ENCODE measurements at places on chromosomes 11 and 22.

DNA sequence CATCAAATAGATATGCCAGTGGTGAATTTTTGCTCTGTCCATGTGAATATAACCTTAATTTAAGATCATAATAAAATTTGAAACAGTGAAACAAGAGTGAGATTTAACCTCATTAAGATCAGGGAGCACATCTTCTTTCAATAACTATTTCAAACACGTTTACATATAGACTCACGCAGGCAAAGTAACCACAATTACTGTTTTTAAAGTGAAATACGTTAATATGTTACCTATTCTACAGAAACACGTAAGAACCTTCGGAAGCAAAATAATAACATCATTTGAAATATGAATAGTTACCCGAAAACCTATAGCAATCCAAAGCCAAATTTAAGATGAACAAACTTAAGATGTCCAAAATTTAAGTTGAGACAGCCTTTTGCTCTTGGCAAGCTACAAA lies 136.2 kb upstream of the ZC3H12C start:
- no peaks in the 10 kb centered on the region for H3K27me3 ChIP-seq
- no peak for DNase-seq
- H3K27ac ChIP-seq: no peak overlapping the region
- H3K4me1 ChIP-seq: peaks cover 6% of the 10 kb centered on the region
- H3K36me3 ChIP-seq: no peaks in the 10 kb centered on the region

GRCh38 chr22:44120314-44120704 lies 60.4 kb upstream of the PARVG start:
- no peak for DNase-seq
- H3K27me3 ChIP-seq: no peaks in the 10 kb centered on the region
- no peaks in the 10 kb centered on the region for H3K4me1 ChIP-seq
- H3K36me3 ChIP-seq: no peaks in the 10 kb centered on the region
- no peak overlapping the region for H3K27ac ChIP-seq

DNA sequence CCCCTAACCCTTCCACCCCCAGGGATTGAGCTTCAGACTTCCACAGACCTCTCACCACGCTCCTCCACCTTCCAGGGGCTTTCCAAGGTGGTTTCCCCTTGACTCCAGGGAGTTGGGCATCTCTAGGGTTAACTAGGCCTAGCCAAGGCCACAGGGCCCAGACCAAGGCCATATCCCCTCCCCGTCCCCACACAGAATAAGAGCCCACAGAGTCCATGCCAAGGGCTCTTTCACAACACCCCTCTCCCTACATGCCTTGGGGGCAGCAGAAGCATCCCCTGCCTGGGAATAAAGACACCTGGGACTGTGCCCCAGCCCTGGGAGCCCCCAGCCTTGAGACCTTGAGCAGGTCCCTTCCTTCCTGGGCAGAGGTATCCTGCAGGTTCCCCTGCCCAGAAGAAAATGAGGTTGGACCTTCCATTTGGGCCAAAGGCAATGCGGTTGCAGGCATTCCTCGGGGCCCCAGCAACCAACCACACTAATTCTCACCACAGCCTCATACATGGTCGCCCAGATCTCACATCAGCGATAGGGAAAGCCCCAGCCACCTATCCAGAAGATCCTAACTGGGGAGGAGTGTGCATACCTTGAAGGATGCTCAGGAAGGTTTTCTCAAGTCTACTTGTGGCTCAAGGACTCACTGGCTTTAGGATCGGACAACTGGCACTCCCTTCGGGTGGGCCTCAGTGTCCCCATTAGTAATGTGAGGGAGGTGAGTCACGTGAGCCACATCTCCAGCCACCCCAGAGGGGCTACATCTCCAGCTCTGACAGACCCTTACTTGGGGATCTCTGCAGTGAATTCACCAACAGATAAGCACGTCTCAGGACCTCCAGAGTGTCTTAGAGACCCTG lies 1.7 kb downstream of the GDPD5 start:
- H3K4me1 ChIP-seq: peaks cover 27% of the 10 kb centered on the region
- H3K27me3 ChIP-seq: no peaks in the 10 kb centered on the region
- H3K4me3 ChIP-seq: peak overlapping the region; percentile 66
- no peak for DNase-seq
- no peak overlapping the region for H3K27ac ChIP-seq

- no peaks in the 10 kb centered on the region for H3K36me3 ChIP-seq
- H3K27ac ChIP-seq: no peak overlapping the region
- no peaks in the 10 kb centered on the region for H3K27me3 ChIP-seq
- no peak overlapping the region for H3K4me3 ChIP-seq
- DNase-seq: no peak
Measured at GRCh38 chr11:61076506-61077304, 25.6 kb upstream of the CD5 start.

GRCh38 chr11:102177974-102178631 lies 67.9 kb downstream of the YAP1 start:
- H3K27ac ChIP-seq: peak overlapping the region; percentile 67
- H3K36me3 ChIP-seq: peaks cover 17% of the 10 kb centered on the region
- no peak for DNase-seq
- no peaks in the 10 kb centered on the region for H3K27me3 ChIP-seq
- peaks cover 5% of the 10 kb centered on the region for H3K4me1 ChIP-seq
- H3K4me3 ChIP-seq: no peak overlapping the region

- DNase-seq: no peak
- no peaks in the 10 kb centered on the region for H3K36me3 ChIP-seq
- peaks cover 44% of the 10 kb centered on the region for H3K27me3 ChIP-seq
- no peak overlapping the region for H3K4me3 ChIP-seq
- H3K4me1 ChIP-seq: no peaks in the 10 kb centered on the region
Measured at GRCh38 chr22:44760476-44760875, 8.1 kb downstream of the ARHGAP8 start.

DNA sequence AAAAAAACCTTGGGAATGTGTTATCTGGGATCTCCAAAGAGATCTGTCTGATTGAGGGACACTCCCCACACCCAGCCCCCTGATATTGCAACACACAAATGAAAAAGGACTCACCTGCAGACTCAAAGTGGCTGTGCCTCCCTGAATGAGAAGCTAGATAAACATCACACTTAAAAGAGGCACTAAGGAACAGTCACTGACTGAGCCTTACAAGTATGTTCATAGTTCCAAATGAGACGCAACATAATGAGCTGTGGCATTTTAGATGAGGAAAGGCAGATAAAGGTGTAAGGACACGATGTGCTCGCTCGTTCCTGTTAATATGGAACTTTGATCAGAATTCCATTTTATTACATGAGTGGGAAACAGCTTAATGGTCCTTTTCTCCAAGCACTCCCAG lies 21.0 kb upstream of the CFAP300 start:
- DNase-seq: no peak
- no peak overlapping the region for H3K27ac ChIP-seq
- H3K4me1 ChIP-seq: peaks cover 14% of the 10 kb centered on the region
- H3K36me3 ChIP-seq: no peaks in the 10 kb centered on the region

GRCh38 chr11:118915941-118916841 lies 9.5 kb downstream of the BCL9L start:
- H3K4me1 ChIP-seq: peaks cover 100% of the 10 kb centered on the region
- H3K36me3 ChIP-seq: no peaks in the 10 kb centered on the region
- peak overlapping the region; percentile 98 for H3K27ac ChIP-seq
- H3K27me3 ChIP-seq: no peaks in the 10 kb centered on the region
- peak overlapping the region; percentile 94 for H3K4me3 ChIP-seq

- H3K4me1 ChIP-seq: no peaks in the 10 kb centered on the region
- H3K4me3 ChIP-seq: no peak overlapping the region
Measured at GRCh38 chr11:40393511-40393910, 1065.9 kb downstream of the LRRC4C start.

All from esophagus muscularis mucosa (tissue), 4 donors.